CD4-positive, alpha-beta T cell (primary cell): ENCODE measurements at places on chromosomes 6 and 20. TPM values are rescaled to one million over a fixed set of nuclear protein-coding genes. Genes with fewer than 3 reads are reported as not detected.

DNA sequence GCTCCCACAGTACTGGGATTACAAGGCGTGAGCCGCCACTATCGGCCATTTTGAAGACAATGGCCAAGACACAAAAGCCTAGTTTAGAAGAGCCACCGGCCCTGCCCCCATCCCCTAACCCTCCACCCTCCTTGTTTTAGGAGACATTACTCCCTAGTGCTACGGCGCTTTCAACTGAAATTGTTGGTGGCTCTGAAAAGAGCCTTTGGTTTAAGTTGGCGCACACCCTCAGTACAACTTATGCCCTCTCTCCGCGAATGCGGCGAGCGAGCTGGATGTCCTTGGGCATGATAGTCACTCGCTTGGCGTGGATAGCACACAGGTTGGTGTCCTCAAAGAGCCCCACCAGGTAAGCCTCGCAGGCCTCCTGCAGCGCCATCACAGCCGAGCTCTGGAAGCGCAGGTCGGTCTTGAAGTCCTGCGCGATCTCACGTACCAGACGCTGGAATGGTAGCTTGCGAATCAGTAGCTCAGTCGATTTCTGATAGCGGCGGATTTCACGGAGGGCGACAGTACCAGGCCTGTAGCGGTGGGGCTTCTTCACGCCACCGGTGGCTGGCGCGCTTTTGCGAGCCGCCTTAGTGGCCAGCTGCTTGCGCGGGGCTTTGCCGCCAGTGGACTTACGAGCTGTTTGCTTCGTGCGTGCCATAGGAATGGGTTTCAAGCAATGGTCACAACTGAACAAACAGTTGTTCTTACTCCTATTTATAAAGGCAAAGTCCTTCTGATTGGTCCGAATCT, 114.9 kb upstream of the BTN3A2 start:
- peak overlapping the region; percentile 75 for H3K4me3 ChIP-seq
- H3K27me3 ChIP-seq: no peaks in the 10 kb centered on the region
- H3K27ac ChIP-seq: peak overlapping the region; percentile 72
- H3K4me1 ChIP-seq: peaks cover 29% of the 10 kb centered on the region
- H3K36me3 ChIP-seq: no peaks in the 10 kb centered on the region

DNA sequence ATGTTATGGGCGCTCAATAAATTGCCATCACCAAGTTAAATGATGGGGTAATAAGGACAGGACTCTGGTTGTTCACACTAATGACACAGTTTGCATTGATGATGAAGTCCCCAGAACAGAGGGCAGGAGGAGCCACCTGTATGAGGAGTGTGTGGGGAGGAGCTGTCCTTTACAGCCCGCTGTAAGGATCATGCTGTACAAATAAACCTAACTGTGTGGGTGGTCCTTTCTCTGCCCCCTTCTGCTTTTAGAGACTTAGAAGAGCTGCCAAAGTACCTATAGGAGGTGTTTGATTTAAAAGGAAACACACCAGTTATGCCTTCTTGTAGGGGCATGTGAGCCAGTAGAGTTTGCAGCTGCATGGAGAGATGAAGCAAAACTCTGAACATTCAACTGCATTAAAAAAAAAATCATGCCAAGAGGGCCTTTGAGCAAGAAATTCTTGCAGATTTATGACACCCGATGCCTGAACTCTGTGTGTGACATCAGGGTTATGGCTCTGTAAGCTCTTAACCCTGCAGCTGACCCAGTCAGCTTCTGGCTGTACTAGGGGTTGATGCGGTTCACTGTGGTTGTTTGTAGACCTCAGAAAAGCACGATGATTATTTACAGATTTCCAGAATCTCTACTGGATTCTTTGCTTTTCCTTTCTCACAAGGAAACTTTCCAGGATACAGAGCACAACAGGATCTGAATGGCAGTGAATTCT, 67.4 kb downstream of the UST start:
- DNase-seq: no peak
- no peak overlapping the region for H3K4me3 ChIP-seq
- H3K27ac ChIP-seq: no peak overlapping the region

- H3K4me1 ChIP-seq: peaks cover 3% of the 10 kb centered on the region
- H3K4me3 ChIP-seq: no peak overlapping the region
- no peak for DNase-seq
- no peaks in the 10 kb centered on the region for H3K36me3 ChIP-seq
- H3K27ac ChIP-seq: no peak overlapping the region
Observed at GRCh38 chr6:4846387-4846786, 70.2 kb downstream of the CDYL start.

DNA sequence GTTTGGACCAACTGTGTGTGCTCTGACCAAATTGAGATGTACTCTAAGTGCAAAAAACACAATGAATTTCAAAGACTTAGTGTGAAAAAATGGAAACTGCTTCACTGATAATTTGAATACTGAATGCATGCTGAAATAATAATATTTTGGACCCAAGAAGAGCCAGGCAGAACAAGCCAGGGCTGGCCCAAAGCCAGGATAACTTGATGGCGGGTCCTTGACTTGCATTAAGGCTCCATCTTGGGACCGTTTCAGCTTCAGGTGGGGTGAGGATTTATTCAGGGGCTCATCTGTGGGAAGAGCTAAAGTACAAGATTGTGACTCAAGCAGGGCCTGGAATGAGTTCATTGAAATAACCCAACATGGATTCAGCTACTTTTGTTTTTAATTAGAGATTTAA, 921.9 kb downstream of the QKI start:
- DNase-seq: no peak
- H3K27ac ChIP-seq: no peak overlapping the region
- no peak overlapping the region for H3K4me3 ChIP-seq
- H3K36me3 ChIP-seq: no peaks in the 10 kb centered on the region

DNA sequence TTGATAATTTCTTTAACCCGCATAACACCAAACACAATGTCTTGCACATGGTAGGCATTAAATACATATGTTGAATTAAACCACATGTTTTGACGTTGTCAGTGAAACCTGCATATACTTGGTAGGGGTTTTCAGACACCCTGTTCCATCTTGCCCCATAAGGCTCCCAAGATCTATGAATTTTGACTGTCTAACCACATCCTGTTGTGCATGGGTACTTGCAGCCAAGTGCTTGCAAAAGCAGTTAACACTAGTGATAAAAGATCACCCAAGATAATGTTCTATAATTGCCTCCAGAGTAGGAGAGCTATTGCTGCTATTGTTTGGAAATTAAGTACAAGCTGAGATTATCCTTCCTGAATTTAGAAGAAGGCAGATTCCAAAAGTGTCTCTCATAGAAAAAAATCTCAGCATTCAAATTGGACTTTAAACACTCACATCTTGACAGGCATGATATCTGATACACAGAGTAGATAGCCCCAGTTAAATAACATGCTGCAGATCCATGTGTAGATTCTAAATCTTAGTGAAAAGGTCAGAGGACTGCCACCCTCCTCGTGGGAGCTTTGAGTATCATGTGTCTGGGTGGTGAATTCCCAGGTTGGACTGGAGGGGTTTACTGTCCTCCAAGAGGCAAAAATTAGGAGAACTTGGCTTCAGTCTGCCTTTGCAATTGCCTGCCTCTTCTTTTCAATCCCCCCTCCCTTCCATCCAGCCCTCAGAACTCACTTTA, 25.8 kb upstream of the CCN6 start:
- peak overlapping the region; percentile 87 for H3K27ac ChIP-seq
- peak; percentile 33 for DNase-seq
- no peak overlapping the region for H3K4me3 ChIP-seq
- peaks cover 55% of the 10 kb centered on the region for H3K4me1 ChIP-seq
- no peaks in the 10 kb centered on the region for H3K27me3 ChIP-seq

DNA sequence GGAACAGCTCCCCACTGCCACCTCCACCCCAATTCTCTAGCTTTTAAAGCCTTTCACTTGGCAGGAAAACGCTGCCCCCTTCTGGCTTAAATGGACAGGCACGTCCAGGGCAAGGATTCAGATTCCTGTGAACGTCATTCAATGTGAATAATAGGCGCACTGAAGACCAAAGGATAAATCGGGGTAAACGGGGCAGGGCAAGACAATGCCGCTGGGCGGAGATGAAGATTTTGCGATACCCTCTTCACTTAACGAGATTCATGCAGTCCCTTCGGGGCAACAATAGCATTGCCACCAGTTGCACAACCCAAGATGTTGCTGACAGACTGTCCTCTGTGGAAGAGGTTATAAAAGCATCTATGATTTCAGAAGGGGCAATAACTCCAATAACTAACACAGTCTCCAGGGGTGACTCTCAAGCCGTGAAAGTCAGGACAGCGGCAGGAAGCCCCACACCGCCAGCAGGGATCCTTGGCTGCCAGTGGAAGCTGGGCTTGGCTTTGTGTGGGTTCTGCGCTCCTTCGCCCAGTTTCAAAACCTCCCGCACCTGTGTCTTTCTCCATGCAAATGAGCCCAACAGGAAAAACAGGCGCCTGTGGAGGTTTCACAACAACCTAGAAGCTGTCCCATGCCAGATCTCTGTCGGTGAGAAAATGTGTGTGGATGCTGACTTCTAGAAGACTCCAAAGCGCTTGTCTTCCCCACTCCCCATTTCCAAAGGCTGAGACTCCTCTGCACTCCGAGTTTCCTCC, 291.8 kb downstream of the BMP7 start:
- peaks cover 20% of the 10 kb centered on the region for H3K27me3 ChIP-seq
- H3K4me1 ChIP-seq: no peaks in the 10 kb centered on the region
- no peak overlapping the region for H3K4me3 ChIP-seq
- DNase-seq: no peak
- no peak overlapping the region for H3K27ac ChIP-seq
- no peaks in the 10 kb centered on the region for H3K36me3 ChIP-seq

DNA sequence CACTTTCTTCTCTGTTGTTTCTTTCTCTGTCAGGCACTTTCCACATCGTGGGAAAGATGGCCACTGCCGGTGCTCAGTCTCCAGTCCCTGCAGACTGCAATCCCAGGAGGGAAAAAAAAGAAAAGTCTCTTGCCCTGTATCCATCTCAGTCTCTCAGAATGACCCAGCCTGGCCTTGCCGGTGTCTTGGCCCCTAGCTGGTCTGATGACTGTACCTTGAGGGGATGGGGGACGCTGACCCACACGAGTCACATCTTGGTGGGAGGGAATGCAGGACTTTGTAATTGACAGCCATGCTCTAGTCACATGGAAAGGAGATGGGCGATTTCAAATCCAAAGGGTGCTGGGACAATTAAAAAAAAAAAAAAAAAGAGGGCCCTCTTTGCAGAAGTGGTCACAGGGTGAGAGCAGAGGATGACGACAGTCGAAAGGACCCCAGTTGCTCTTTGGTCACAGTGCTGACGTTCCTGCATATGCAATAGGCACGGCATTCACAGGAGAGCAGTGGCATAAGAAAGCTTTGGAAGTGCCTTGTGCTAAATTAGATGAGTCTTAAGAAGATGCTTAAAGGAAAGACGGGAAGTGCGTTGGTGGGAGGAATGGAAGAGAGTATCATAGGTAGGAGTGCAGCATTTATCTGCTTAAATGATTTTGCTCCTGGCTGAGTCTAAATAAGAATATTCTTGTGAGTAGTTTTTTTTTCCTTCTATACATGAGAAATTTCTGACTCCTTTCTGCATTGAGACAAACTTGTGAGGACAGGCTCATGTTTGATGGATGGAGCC, 63.9 kb upstream of the AKAP12 start:
- DNase-seq: no peak
- H3K36me3 ChIP-seq: no peaks in the 10 kb centered on the region
- H3K27me3 ChIP-seq: no peaks in the 10 kb centered on the region
- H3K4me3 ChIP-seq: no peak overlapping the region
- no peaks in the 10 kb centered on the region for H3K4me1 ChIP-seq

The ROS1 gene
- total RNA-seq: not detected

The BTN1A1 gene
- total RNA-seq: not detected
